ENCODE measurements at places on chromosomes 16 and 17.

- DNase-seq = no peak
Observed at GRCh38 chr17:49196520-49196919, 13.9 kb downstream of the GNGT2 start.

DNA sequence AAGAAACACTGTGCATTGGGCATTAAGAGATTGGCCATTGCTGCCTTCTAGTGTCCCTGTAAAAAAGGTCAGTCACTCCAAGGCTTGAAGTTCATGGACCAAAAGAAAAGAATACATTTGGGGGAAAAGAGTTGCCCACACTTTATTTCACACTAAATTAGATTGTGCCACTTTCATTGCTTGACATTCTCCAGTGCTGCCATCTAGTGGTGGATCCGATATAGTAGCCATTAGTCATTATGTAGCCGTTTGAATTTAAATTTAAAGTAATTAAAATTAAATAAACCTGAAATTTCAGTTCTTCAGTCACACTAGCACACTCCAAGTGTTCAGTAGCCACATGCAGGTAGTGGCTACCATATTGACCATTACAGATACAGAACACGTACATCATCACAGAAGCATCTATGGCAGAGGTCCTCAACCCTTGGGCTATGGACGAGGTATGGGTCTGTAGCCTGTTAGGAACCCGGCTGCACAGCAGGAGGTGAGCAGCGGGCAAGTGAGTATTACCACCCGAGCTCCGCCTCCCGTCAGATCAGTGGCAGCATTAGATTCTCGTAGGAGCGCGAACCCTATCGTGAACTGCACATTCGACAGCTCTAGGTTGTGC is 21.9 kb upstream of the CDH5 start:
- DNase-seq = peak; percentile 62

DNA sequence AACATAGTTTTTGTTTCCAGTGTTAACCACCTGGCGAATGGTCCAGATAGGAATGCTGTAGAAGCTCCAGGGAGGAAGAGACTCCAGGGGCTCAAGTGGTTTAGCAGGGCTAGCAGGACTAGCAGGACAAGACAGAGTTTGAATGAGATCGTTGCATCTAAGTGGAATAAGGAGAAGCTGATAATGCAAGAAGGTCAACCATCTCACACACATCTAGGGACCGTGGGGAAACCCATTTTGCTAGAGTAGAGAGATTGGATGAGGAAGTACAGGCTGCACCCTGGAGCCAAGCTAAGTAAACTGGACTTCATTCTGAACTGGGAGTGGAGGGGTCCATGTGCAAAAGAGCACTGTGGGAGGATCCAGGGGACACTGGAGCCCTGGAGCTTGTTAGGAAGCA is 86.1 kb upstream of the HSBP1 start:
- no peak for DNase-seq

GRCh38 chr16:84314373-84314772 is 19.7 kb downstream of the WFDC1 start:
- no peak for DNase-seq

Measured in erythroblast (primary cell).